ENCODE measurements at places on chromosomes 6 and 20.

DNA sequence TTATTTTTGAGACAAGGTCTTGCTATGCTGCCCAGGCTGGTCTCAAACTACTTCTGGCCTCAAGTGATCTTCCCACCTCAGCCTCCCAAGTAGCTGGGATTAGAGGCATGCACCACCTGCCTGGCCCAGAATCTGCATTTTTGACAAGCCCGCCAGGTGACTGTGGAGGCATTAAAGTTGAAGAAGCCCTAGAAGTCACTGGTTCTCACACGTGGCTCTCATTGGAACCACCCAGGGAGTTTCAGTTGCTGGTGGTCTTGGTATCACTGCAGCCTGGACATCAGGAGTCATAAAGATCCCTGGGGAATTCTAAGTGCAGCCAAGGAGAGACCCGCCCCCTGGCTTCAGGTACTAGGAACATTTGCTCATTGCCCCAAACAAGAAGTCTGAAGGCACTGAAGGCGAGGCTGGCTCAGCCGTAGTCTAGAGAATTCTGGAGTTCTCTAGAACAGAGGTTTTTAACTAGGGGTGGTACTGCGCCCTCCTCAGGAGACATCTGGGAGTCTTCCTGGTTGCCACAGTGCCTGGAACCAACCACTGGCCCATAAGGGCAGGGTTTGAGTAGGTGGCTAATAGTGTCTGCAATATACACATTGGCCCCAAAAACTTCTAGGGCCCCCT lies 182.8 kb downstream of the ZMYND8 start:
- no peak for DNase-seq

DNA sequence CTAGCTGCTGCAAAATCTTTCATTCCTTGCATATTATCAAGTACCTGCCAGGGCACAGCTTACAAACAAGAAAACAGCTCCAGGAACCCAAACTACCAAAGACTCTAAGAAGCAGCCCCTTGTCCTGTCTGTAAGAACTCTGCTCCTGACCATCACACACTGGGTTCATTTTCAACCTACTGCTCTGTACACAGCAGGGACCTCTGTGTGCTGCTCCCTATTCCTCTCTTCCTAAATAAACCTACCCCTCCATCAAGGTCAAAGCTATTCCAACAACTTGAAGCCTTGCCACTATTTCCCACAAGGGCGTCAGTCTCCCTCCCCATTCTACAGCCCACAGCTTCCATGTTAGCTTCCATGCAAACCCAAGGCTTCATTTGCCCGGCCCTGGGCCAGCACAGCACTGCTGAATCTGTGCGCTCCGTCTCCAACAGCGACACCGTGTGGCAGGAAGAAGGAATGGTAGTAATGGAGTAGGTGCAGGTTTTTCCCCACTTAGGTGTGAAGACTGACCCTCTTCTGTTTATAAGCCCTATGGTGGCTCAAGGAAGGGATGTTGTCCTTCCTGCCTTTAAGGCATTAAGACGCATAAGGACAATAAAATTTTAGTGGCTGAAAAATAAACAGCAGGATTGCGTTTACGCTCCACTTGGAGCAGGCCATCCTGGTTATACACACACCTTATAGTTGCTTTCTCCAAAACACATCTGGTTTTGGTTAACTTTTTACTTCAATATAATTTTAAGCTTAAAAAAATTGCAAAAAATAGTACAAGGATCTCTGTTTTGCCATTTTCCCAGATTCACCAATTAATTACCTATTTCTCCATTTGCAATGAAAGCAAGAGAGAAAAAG lies 115.2 kb upstream of the NXT1 start:
- no peak for DNase-seq

DNA sequence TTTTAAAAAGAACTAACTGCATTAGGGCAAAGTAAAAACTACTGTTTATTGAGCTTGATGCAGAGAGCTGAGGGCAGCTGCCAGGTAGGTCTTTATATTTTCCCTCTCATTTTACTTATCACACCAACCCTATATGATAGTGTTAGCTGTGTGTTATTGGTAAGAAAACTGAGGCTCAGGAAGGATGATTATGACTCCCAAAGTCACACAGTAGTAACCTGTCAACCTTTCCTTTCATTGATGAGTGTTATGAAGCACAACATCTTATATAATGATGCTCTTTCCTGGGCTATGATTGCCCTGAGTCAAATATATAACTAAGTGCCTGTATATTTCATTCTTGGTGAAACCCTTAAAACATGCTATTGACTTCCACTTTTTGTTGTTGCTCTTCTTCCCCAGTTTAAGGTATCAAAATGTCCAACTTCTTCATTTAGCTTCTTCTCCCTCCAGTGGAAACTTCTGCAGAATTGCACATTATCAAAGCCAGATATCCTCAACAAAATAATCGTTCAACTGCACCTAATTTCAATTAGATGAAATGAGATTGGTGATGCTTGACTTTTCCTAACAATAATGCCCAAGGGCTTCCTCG lies 8.1 kb downstream of the GFOD1 start:
- no peak for DNase-seq

- DNase-seq = no peak
Observed at GRCh38 chr20:4190792-4191519, 175.6 kb upstream of the RNF24 start.

GRCh38 chr6:34305982-34306708 lies 57.3 kb upstream of the SMIM29 start:
- no peak for DNase-seq

Measured in stimulated activated CD8-positive, alpha-beta memory T cell treated with anti-CD3 and anti-CD28 coated beads, Interleukin-12 subunit alpha, Interleukin-12 subunit beta, amount 100 ng/mL, for 1 hour (primary cell).